K562 (cell line): ENCODE measurements at places on chromosomes 5 and 9. TPM values are rescaled to one million over a fixed set of nuclear protein-coding genes. Genes with fewer than 3 reads are reported as not detected.

Gene GGTA1
- total RNA-seq = not detected in 2 replicates

Gene NR4A3
- 0.07 TPM in 1 of 2 replicates, not detected in the other for total RNA-seq

Gene EXD3
- 11.7 and 12.5 TPM in 2 replicates for total RNA-seq

Gene DOCK8
- 49.4 and 53.8 TPM in 2 replicates for total RNA-seq

Gene FIBCD1
- 0.71 and 1.5 TPM in 2 replicates for total RNA-seq

Gene BTNL3
- total RNA-seq = not detected in 2 replicates

Gene TERT
- 3.3 and 3.4 TPM in 2 replicates for total RNA-seq

Gene NSG2
- not detected in 2 replicates for total RNA-seq

Gene RBM18
- total RNA-seq = 34.0 and 36.4 TPM in 2 replicates

Gene CMYA5
- 0.22 and 0.31 TPM in 2 replicates for total RNA-seq

Gene ENG
- total RNA-seq = 0.40 and 0.51 TPM in 2 replicates

Gene ZNF189
- 7.4 and 8.5 TPM in 2 replicates for total RNA-seq

Gene LARP1
- 267 and 300 TPM in 2 replicates for total RNA-seq

Gene NRARP
- total RNA-seq = 24.5 and 29.5 TPM in 2 replicates

Gene ACOT12
- total RNA-seq = not detected in 2 replicates

Gene PFN3
- not detected in 2 replicates for total RNA-seq

Gene NOL8
- 51.5 and 55.0 TPM in 2 replicates for total RNA-seq

Gene FOXD4L5
- total RNA-seq = 0.09 and 0.16 TPM in 2 replicates

Gene POU5F2
- 0.20 TPM in 2 replicates for total RNA-seq

Gene CCDC192
- total RNA-seq = not detected in 2 replicates

Gene TMC1
- total RNA-seq = not detected in 2 replicates

Gene RLN1
- not detected in 2 replicates for total RNA-seq

Gene DCAF12
- 38.2 and 42.7 TPM in 2 replicates for total RNA-seq

Gene C9
- total RNA-seq = 0.38 and 0.51 TPM in 2 replicates

Gene TAF11L10
- 0.53 TPM in 1 of 2 replicates, not detected in the other for total RNA-seq

Gene SPINK14
- total RNA-seq = not detected in 2 replicates
